Stimulated activated CD4-positive, alpha-beta T cell treated with anti-CD3 and anti-CD28 coated beads, Interleukin-4, amount 100 ng/mL, for 48 hours (primary cell): ENCODE measurements at places on chromosomes 6 and 20.

GRCh38 chr6:36668591-36668990 lies 9.9 kb upstream of the CDKN1A start:
- no peak for DNase-seq

GRCh38 chr6:49003348-49003747 lies 459.7 kb downstream of the MMUT start:
- DNase-seq = no peak

DNA sequence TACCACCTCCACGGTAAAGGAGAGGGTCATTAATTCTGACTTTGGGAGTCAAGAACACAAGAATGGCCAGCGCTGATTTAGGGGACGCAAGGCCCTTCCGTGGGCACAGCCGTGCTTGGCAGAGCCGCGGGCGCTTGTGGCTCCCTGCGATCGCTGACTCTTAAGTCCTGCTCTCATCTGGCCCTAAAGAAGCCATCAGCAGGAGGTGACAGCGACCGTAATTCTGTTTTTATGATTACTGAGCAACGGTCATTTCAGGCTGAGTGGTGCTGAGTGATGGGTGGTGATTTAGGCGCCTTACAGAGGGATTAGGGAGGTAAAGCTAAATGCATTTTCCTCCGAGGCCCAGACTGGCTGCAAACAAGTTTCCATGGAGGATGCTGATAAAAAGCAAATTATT lies 364.6 kb upstream of the SULF2 start:
- no peak for DNase-seq

DNA sequence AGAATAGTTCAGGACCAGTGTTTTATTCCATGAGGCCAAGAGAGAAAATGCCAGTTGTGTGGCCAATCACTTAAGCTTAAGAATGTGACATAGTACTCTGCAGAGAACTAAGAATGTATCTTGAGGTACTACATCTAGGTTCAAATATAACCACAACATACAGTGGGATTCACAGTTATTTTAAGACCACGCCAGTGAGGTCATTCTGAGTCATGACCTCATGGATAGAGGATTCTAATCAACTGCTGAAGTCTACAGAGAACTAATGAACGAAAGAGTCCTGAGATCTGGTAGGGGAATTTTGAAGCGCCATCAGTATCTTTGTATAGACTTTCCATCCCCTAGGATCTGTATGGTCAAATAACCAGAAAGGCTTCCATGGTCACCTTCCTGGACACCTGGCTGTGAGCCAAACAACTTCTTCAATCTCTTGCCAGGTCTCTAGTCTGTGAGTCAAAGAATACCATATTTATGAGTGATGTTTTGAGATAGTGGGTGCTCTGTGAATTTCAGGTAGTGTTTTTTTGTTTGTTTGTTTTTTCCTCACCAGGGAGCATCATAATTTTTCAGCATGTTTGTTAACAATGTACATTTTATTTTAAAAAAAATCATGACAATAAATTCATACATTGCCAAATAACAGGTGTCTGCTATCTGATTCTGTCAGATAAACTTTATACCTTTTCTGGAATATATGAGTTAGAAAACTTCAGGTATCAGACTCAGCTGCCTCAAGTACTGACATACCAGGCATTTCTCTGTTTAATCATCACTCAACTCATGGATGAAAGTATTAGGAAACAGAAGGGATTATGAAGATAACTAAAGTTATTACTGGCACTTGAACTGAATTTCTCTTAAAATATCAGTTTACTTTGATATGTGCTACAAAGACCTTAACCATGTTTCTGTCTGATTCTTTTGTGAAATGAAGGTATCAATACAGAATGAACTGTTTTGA lies 217.9 kb downstream of the PLCB4 start:
- DNase-seq = no peak
